ENCODE measurements at places on chromosomes 1 and 21.

DNA sequence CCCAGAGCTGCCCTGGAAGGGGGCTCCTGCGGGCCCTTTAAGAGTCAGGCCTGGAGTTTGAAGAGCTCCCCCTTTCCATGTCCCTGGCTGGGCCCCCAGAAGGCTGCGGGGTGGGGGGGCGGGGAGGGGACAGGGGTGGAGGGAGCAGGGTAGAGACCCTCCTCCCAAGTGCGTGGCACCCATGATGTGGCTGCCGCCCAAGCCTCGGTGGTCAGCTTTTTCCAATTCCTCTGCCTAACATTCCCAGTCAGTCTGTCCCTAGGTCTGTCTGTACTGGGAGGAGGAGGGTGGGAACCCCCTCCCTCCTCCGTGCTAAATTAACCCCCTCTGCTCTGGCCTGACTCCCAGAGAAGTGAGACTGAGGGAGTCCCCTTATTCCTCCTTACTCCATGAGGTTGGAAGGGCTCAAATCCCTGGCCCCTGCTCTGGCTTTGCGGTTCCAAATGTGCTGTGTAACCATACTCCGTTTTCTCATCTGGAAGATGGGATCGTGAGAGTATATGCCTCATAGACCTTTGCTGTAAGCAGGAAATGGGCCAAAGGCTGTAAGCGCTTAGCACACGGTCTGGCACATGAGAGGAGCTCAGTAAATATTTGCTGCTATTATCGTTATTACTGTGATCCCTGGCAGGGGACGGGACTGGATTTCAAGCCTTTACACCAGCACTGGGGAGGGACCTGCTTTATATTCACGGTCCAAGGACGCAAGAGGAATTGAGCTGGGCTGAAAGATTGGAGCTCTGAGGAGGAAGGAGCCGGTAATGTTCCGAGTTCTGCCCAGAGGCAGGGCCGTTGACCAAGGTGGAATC lies 658 bp upstream of the COL16A1 start:
- DNase-seq, result no peak

- DNase-seq, result no peak
Observed at GRCh38 chr1:225517697-225518096, 89.9 kb upstream of the LBR start.

DNA sequence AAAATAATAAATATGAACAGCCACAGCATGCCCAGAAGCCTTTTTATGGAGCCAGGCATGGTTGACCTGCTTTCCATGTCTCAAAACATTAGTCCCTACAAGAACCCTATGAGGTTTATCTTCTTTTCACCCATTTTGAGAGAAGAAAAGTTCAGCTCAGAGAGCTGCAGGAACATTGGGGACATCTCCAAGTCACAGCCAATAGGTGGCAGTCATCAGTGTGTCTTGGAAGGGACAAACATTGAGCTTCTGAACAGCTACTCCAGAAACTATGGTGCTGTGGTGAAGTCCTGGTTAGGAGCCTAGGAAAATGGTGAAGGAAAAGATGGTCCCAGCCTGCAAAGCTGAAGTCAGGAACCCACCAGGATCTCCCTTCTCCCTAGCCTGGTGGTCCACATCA lies 73.6 kb downstream of the JMJD4 start:
- no peak for DNase-seq

DNA sequence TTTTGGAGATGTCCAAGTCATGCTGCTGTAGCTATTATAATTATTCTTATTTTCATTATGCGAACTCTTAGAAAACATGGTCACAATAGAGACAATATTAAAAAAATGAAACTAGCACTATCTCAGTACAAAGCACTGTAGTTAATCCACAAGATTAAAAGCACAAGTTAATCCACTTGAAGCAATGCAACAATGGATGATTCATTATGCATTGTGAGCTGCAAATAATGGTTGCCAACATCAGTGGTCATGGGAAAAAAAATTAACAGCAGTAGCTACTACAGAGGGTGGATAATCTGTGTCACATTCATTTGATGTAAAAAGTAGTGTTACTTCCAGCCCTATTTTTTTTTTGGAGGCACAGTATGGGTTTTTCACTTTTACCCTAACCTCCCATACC lies 56.7 kb downstream of the DPT start:
- no peak for DNase-seq

GRCh38 chr1:31732751-31733289 lies 29.0 kb upstream of the COL16A1 start:
- no peak for DNase-seq

GRCh38 chr1:160166166-160166868 lies 14.9 kb downstream of the ATP1A4 start:
- no peak for DNase-seq

- DNase-seq, result no peak
Observed at GRCh38 chr1:57494530-57495079, 70.7 kb upstream of the DAB1 start.

GRCh38 chr1:85279458-85280080 lies 3.1 kb upstream of the BCL10 start:
- no peak for DNase-seq

DNA sequence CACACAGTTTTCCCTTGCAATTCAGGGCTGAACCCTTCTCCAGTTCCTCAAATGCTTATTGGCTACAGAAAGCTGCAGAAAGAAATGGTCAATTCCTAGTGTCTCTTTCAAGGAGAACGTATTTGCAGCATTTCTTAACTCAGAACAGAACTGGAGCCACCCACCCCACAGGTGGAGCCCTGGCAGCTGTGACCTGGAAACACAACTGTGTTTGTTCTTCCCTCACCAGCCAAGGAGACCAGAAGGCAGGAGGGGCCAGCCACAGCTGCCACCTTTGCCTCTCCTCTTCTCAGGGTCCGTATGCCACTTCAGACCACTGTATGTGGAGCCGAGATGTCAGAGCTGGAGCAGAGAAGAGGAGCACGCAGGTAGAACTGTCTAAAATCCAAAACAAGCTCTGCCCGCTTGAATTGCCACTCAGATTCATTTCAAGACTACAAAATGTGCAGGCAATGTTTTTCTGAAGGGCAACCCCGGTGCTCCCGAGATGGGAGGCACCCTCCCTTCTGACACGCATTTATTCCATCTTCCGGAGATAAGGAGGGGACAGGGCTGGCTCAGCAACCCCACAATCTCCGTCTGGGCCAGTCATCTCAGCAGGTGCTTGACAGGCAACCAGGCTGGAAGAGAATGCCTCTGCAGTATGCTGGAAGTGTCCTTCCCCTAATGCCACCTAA lies 16.7 kb downstream of the CD247 start:
- DNase-seq, result no peak

DNA sequence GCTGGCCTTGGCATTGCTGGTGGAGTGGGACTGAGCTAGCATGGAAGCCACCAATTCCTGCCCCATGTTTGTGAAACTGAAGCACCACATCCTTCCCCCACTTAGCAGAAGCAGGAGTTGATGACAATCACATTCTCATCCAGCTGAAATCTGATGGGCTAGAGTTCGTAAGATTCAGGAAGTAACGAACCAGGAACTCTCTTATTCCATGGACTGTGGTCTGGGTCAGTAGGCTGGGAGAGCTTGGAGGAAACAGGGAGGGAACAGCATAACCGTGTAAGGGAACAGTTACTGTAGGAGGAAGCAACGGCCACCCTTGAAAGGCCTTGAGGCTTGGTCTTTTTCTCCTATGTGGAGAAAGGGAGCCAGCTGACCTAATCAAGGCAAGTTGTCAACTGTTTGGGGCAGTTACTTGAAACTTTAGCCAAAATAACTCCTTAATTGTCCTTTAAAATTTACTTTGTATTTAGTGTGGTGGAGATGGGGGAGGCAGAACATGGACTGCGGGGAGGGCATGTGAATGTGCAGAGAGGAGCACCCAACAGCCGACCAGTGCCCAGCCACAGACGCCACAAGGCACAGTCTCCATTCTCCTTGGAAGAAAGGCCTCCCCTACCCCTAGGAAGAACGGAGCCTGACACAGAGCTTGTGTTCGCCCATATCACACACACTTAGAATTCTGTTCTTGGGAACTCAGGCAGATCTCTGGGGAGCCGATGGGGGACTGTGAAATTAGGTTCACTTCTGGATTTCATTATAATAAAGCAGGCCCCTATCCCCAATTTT lies 2.0 kb upstream of the COQ8A start:
- DNase-seq, result peak; percentile 56

GRCh38 chr1:89917353-89917752 lies 77.6 kb upstream of the ZNF326 start:
- DNase-seq, result no peak

DNA sequence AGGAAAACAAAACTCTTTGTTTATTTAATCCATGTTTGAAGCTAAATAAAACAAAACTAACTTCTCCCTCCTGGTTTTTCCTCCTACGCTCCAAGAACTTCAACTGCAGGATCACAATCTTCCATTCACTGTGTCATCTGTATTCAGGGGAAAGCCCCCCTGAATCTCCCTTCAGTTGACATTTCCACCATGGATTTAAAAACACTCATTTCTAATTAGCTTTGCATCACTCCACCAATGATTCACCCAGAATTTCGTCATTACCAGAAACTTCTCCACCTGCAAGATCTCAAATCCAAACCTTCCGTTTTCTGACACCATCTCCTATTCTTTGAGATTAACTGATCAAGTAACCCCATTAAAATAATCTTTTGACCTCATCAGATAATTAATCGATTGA lies 10.9 kb upstream of the RGS5 start:
- DNase-seq, result no peak

DNA sequence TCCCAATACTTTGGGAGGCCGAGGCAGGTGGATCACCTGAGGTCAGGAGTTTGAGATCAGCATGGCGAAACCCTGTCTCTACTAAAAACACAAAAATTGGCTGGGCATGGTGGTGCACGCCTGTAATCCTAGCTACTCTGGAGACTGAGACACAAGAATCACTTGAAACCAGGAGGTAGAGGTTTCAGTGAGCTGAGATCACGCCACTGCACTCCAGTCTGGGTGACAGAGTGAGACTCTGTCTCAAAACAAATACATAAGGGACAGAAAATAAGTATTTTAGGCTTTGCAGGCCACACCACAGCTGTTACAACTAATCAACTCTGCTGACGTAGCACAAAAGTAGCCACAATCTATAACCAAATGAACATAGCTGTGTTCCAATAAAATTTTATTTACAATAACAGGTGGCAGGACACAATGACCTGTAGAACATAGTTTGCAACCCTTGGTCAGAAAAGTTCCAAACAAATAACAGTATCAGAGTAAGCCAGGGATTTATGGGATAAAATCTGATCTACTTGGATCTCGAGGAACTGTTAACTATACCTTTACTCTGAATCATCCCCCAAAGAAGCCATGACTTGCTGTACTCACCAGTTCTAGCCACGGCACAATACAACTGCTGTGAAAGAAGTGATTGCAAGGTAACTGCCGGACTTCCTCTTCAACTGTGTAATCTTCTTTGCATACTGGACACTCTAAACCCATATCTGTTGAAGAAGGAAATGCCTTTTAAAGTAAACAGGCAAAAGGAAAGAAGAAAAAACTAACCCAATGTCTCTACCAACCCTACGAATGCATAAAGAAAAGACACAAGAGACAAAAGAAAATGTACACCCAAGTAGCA lies 28.3 kb downstream of the CD160 start:
- DNase-seq, result peak; percentile 21

DNA sequence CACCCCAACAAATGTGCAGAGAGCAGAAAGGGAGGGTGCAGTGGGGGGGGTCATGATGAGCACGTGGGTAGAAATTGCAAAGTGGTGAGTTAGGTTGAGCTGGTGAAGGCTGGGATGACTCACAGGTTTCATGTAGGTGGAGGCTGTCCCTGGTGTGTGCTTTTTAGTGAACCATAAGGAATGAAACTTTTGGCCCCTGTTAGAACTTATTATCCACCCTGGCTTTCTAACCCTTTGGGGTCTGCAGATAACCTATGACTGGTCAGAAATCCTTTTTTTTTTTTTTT lies 46.9 kb downstream of the DOP1B start:
- DNase-seq, result no peak

GRCh38 chr1:92408825-92409224 lies 77.9 kb downstream of the GFI1 start:
- no peak for DNase-seq

DNA sequence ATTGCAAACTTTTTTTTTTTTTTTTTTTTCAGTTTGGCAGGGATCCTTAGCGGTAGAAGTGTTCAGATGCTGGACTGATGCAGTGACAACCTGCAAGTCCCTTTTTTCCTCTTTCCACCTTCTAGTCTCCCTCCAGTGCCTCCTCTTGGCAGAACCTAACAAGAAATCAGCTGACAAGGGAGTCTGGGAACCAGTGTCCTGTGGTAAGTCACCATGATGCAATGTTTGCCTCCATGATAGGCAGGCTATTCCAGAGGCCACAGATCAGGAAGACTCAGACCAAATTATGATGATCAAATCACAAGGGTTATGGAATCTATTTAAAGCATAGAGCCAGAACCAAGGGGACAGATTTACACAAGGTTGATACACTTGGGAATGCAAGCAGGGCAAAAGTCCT lies 3.0 kb upstream of the CD34 start:
- DNase-seq, result no peak

DNA sequence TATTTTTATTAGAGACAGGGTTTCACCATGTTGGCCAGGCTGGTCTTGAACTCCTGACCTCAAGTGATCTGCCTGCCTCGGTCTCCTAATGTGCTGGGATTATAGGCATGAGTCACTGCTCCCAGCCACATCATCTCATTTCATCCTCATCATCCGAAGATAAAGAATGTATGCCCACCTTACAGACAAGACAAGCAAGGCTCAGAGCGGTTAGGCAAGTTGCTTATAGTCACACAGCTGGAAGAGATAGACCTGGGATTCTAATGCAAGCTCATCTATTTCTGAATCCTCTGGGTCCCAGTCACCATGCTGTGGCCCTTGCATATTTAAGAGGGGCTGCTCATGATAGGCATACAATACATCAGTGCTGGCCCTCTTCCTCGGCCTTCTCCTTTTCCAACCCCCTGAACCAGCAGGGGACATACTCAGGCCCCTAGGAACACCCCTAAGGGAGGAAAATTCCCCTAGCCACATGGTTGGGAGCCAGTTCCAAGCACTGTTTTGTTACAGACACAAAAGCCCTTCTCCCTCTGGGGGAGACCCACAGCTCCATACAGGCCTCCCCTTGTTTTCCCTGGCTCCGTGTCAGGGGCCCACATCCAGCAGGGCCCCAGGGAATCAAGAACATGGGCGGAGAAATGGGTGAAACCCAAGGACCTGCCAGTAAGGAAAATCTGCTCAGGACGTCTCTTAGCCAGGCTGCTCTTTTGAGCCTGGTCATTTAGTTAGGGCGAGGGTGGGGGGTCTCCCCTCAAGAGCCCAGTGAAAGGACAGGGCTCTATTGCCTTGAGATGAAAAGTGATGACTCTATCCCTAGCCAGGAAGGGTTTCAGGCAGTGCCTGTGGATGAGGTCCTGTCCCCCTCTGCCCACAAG lies 6.9 kb downstream of the CSRP1 start:
- no peak for DNase-seq

GRCh38 chr1:4825800-4826450 lies 171.5 kb downstream of the AJAP1 start:
- DNase-seq, result no peak

- DNase-seq, result no peak
Observed at GRCh38 chr1:201360486-201360885, 17.0 kb downstream of the TNNT2 start.

GRCh38 chr1:3078430-3078861 lies 9.4 kb downstream of the PRDM16 start:
- no peak for DNase-seq

DNA sequence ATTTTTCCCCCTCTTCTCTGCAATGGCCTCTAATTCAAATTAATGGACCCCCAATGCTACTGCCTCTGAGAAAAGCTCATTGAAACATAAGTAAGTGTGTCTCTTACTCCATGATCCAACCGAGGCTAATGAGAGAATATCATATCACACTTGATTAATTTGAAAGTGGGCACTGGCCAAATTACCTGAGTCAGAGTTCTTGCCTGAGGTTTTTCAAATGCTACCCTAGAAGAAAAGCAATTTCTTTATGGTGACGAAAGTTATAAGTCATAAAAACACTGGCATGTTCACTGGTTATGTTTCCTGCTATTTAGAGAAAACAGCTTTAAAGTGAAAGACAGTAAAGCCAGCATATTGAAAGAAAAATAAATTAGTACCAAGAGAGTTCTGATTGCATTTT lies 368.8 kb upstream of the TMPRSS15 start:
- no peak for DNase-seq
